CD4-positive, alpha-beta T cell treated with Interleukin-15 for 4 hours (primary cell): ENCODE measurements at places on chromosomes 16 and 17.

DNA sequence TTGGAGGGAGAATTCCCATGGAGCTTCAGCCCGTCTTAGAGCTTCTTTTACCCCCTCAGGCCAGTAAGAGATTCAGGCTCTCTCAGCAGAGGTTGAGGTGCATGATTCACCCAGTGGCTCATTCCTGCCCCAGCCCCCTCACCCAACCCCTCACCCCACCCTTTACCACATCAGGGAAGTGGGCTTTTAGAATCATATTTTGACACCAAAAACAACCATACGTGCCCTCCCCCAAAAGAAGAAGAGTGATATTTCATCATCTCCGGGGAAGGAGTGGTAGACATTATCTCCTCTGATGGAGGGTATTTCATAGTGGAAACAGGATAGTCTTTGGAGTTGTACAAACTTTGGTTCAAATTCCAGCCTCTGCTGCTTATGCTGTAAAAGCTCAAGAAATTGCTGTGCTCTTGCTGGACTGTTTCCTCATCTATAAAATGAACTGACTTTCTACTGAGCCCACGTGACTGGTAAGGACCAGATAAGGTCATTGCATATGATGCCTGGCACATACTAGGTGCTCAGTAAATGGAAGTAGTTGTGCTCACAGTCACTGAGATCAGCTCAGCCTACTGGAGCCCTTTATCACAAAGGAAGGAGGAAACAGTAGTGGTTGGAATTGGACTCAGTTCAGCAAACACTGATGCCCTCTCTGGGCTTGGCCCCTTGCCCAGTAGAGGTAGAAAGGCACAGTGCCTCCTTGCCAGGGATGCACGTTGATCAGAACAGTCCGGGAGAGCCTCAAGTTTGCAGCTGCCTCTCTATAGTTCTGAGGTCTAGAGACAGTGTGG lies 18.3 kb upstream of the CCL5 start:
- DNase-seq: peak; percentile 70

DNA sequence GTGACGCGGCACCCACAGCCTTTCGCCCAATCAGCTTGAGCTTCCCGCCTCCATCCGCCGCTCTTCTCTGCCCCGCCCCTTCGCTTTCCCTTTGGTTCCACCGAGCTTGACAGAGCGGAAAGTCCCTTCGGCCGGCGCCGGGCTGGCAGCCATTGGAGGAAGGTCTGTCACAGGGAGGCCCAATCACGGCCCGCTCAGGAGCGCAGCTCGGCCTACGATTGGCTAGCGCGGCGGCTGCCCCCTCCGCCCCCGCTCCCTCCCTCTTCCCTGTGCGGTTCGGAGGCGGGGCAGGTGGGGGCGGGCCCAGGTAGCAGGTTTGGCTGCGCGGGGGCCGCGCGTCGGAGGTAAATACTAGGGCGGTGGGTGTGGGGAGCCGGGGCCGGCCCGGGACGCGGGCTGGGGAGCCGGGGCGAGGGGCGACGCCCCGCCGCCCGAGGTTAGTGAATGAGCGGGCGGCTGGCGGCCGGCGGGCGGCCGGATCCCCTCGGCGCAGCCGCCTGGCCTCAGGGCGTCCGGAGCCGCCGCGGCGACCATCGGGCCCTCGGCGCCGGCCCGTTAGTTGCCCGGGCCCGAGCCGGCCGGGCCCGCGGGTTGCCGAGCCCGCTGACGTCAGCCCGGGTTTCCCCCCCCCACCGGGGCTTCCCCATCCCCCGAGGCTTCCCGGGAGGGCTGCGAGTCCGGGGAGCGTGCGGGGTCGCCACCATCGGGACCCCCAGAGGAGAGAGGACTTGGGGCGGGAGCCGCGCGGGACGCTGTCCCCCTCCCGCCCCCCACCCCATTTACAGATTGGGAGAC lies at the start of gene CYLD:
TSS of gene CYLD (plus strand) at position 306 of the 795 bp plus-strand sequence. CDS start 7,613 bp downstream, outside the sequence.
- DNase-seq: peak; percentile 100

DNA sequence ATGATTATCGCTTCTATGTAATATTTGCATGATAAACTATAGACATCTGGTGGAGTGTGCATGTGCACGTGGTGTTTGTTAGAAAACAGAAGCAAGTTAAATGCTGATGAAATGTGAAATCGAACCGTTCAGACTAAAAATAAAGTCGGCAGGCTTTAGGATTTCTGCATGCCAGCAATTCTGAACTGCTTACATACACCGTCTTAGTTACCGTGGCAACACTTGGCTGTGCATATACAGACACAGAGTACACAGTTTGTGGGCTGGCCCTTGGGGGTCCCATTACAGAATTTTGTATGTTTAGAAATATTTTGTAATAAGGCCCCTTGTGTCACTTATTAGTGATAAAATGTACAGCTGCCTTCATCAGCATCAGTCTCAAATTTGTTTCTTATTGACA lies 605.5 kb downstream of the RBFOX1 start:
- no peak for DNase-seq

DNA sequence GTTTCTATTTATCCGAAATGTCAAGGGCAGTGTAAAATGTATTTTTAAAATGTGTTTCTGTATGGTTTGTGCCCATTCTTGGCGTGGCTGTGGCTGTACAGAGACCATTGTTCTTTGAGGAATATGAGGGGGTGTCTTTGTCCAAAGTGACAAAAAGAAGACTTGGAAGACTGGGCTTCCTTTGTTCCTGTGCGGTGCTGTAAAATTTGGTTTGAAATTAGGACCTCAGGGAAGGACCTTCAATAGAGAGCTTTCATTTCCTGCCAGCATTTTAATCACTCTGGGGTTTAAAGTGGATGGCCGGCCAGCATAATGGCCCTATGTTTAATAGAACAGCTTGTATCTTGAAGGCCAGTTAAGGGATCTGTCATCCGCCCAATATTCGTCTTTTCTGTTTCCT lies 190.1 kb upstream of the TBX2 start:
- DNase-seq: no peak

- no peak for DNase-seq
Measured at GRCh38 chr16:22220714-22221113, 14.6 kb downstream of the EEF2K start.

GRCh38 chr17:78072961-78073360 lies 55.6 kb downstream of the TMC6 start:
- DNase-seq: no peak

DNA sequence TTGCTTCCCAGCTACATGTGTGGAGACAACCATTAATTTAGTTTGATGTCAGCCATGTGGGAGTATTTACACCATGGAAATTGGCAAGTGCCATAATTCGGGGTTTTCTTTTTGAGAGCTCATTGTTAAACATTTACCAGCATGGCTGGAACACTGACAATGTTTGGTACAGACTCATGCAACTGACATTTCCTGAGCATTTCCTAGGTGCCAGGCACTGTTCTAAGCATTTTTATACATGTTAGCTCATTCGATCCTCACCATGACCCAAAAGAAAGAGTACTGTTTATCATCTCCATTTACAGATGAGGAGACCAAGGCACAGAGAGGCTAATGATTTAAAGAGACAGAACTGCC lies 86.9 kb downstream of the FOXL1 start:
- no peak for DNase-seq

DNA sequence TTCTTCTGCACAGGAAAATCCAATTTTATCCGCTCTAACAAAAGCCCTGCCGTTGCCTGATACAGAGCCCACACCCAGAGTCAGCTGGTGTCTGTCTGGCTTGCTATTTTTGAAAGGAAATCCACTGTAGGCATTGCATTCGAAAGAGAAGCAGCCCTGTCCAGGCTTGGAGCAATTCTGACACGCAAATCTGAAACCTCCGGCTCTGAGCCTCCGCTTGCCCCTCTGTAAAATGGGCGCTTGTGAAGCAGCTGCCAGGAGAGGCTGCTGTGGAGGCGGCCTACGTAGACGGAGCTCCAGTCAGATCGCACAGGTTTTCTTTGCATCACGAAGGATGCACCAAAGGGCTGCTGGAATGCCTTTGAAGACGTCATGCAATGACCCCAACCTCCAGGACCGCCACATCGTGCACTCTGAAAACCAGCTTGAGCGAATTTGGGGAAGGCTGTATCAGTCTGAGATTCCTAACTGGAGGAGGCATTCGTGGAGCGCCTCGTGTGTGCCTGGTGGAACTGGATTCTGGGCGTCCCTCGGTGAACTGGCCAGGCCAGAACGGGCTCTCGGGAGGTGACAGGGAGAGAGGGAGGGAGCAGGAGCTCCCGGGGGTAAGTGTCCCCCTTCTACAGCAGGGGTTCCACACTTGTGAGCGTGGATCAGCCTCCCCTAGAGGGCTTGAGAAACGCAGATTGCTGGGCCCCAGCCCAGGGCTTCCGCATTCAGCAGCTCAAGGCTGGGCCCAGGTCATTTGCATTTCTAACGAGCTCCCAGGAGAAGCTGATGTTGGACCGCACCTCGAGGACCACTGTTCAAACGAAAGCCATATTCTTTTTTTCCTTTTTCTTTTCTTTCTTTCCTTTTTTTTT lies 215.5 kb downstream of the MRTFB start:
- peak; percentile 47 for DNase-seq

GRCh38 chr16:64782484-64782883 lies 339.4 kb downstream of the CDH11 start:
- no peak for DNase-seq

DNA sequence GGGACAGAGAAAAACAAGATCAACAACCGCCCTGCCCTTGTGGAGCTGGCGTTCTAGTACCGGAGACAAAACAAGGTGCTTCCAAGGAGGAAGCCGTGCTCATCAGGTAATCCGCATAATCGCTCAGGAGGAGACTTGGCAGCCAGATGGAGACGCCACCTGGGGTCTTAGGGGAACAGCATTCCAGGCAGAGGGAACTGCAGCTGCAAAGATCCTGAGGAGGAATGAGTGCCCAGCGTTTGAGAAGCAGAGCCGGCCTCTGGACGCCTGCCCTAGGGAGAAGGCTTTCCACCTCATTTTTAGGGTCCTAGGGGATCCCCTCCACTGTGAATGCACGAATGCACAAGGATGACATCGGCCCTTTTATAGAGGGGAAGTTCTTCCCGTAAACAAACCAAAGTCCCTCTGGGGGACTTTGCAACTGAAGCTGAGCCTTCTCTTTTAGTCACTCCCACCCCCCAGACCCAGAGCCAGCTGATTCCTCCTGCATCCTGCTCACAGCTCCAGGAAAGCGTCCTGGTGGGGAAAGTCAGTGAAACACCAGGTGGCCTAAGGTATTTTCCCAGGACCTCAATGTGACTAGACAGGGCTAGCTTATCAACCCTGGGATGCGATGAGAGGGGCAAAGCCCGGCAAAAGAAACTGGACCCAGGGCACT lies 13.2 kb upstream of the MPRIP start:
- no peak for DNase-seq

DNA sequence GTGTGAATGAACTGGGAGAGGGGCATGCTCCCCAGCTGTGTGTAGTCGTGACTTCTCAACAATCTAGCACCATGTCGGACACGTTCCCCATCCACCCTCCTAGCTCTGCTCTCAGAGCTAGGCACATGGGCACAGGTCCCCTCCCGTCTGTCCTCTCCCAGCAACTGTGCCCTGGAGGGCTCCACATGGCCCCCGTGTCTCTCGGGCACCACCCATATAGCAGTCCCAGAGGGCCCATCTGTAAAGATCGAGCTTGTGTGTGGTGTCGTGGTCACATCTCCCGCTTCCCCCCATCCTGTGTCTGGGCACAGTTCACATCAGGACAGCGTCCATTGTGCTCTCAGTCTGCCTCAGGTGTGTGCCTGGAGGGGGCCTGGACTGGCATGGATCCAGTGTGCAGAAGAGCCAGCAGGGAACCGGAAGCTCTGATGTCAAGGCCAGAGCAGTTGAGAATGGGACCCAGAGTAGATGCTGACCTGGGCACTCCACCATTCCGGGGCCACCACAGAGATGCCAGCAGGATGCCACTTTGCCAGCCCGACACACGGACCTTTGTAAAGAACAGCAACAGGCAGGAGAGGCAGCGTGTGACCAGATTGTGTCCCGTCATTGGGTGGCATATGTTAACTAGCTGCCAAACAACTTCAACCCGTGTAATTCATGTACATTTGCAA lies 55.7 kb downstream of the MARF1 start:
- DNase-seq: no peak

- no peak for DNase-seq
Measured at GRCh38 chr17:63573634-63574033, 23.4 kb downstream of the DCAF7 start.

DNA sequence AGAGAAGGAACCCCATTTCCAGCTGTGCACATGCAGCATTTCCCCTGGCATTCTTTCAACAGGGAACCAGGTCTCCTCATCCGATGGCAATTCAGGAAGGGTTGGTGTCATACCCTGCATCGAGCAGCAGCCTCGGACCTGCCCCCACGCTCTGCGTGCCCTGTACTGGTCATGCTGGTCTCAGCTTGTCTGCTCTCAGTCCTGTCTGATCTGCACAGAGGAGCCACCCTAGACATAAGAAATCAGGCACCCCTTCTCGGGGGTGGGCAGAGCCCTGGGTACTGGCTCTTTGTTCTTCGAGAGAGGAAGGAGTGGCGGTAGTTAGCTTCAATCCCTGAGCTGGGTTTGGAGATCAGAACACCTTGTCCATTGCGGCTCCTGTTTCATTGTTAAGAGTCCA lies 162.0 kb upstream of the RPH3AL start:
- no peak for DNase-seq

DNA sequence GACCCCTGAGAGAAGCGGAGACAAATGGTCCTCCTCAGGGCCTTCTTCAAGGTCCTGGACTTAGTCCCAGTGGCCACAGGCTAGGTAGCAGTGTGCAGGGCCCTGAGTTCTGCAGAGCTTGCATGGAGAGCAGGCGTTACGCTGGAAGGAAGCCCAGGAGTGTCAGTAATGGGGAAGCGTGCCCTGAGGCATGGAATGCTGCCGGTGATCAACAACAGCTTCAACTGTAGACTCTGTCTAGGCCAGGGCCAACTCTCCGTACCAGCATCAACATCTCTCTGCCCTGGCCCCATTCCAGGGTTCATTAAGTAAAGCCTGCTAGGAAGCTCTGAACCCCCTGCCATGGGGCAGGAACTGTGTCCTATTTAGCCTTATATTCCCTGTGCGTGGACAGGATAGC lies 568 bp upstream of the TNK1 start:
- no peak for DNase-seq

GRCh38 chr17:59428916-59429485 lies 97.5 kb downstream of the YPEL2 start:
- no peak for DNase-seq

DNA sequence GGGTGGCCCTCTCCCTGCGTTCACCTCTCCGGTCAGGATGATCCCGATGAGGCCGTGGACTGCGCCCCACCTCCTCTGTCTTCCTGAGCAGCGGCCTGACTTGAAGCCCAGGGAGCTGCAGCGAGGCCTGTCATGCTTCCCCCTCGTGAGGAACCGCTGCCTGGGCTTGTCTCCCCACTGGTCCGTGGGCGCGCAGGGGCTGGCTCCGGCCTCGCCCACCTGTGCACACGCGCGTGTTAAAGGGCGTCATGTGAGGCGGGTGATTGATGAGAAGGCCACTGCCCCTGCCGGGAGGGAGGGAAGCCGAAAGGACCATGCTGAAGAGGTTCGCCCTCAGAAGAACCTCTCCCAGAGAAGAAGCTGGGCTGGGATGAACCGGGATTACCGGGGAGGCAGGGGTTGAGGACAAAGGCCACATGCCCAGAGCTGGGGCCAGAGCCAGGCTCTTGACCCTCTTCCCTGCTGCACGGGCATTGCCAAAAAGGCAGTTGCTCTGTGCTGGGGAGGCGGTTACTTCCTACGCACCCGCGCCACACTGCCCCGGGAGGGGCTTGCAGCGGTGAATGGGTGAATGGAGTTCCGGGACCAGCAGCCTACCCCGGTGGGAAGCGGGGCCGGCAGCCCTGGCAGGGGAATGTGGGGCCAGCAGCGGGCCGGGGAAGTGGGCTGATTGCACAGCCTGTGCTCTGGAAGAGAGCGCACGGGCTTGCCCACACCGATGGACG lies 85.9 kb upstream of the GSE1 start:
- no peak for DNase-seq

- DNase-seq: no peak
Measured at GRCh38 chr17:64055183-64056142, 35.0 kb upstream of the ICAM2 start.
